ENCODE measurements at places on chromosomes 1 and 21.

DNA sequence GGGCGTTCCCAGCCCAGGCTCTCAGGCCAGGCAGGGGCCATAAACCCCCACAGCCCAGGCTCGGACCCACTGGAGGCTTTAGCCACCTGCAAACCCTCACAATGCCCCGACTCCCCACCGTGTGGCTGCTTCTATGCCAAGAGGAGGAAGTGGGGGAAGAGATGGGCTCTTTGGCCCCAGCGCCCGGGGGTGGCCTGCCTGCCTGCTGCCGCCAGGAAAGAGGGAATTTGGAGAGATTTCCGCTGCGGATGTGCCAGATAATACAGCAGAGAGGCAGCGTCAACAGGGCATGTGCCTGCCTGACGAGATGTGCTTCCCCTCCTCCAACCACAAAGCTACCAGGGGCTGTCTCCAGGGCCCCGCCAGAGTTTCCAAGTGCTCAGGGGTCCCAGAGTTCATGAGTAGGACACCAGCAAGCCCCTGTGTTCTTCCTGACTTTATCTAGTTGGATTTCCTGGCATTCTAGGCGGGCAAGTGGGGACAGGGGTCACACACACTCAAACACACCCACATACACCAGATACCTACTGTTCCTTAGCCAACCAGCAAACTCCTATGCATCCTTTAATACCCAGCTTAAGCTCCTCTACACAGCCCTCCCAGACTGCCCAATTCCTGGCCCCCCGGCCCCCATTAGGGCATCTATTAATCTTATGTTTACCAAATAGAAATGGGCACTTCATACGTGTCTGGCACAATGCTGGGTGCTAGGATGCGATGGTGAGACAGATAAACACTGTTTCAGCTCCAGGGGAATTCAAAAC, 14.1 kb downstream of the EPHA2 start:
- DNase-seq, result no peak

DNA sequence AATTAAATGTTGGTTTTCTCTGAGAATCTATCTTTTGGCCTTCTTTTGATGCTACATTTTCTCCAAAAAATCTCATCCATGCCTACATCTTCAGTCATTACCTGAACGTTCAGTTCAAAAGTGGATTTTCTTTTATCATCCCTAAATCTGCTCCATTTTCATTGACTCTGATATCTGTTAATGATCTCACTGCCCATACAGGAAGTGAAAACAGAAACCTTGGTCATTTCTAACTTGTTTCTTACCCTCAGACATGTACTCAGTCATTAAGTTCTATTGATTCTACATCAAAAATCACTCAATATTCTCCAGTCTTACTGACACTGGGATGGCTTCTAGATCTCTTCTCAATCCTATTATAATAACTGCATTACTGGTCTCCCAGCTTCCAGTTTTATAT, 22.7 kb downstream of the PRKACB start:
- DNase-seq, result no peak

GRCh38 chr21:30437010-30437565, 3.0 kb upstream of the KRTAP15-1 start:
- no peak for DNase-seq

DNA sequence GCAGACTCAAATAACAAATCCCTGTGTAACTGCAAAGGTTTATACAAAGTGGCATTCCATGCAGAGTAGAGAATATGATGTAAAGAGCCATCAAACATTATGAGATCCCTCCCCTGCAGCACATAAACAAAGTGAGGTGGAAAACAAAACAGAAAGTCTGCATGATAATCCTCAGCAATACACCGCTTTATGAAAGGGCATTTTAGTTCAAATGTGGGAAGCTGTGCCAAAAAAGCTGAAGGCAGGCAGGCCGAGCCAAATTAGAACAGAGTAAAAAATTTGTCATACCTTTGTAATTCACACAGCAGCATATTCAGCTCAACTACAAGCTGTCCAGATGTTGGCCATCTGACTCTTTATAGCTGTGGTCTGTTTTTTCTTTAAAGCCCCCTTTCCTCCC, 113.5 kb downstream of the LHX9 start:
- no peak for DNase-seq

- no peak for DNase-seq
Measured at GRCh38 chr1:31310198-31310597, 13.4 kb downstream of the ZCCHC17 start.

GRCh38 chr1:27539901-27540861, 50.2 kb upstream of the WASF2 start:
- no peak for DNase-seq

GRCh38 chr1:40096646-40096976, 441 bp downstream of the PPT1 start:
- no peak for DNase-seq

- no peak for DNase-seq
Measured at GRCh38 chr21:14572204-14572780, 26.2 kb upstream of the SAMSN1 start.

DNA sequence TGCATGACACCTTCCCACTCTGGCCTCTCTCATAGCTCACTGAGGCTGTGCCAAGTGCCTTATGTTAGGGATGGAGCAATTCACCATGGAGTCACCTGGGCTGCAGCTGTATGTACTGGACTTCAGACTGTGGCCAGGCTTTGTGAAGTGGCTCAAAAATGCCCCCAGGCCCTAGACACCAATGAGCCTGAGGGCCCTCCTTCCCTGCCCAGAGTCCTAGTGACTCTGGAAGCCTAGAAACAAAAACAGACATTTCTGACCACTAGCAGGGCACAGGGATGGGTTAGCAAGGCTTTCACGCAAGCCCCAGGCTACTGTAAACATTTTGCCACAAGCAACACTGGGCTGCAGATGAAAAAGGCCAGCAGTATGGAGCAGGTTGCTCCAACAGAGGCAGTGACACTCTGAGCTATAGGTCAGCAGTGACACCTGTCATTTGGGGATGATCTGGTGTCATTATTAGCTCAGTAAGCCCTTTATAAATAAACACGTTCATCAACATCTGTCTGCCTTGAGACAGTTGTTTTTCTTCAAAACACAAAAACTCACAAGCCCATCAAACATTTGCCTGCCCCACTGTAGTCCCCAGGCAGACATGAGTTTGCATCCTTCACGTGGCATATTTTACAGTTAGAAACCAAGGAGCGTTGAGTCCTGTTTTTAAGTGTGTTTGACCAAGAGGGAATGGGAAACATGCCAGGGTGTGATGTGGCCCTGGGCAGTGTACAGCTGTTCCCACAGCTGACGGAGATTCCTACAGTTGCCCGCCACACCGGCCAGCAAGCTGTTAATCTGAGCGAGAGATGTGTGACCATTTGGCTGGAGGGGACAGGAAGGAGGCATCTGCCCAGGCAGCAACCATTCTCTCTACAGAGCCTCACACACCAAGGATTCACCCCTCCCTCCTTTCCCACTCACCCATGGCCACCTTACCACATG, 66.8 kb downstream of the KCNN3 start:
- no peak for DNase-seq

DNA sequence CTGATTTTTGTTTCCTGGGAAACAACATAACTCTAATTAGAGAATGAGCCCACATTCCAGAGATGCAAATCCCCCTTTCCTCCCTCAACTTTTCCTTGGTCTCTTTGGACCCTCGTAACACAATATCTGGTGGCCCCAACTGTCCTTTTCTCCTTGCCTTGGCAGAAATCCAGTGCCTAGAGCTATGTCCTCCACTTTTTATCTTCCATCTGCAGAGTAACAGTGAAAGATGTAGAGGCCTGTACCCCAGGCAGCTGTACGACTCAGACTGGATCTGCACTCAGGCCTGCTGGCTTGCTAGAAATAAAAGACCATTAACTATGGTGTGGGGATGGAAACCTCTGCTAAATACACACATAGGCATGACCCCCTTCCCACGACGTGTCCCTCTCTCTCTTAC, 72.0 kb downstream of the WARS2 start:
- DNase-seq, result no peak

DNA sequence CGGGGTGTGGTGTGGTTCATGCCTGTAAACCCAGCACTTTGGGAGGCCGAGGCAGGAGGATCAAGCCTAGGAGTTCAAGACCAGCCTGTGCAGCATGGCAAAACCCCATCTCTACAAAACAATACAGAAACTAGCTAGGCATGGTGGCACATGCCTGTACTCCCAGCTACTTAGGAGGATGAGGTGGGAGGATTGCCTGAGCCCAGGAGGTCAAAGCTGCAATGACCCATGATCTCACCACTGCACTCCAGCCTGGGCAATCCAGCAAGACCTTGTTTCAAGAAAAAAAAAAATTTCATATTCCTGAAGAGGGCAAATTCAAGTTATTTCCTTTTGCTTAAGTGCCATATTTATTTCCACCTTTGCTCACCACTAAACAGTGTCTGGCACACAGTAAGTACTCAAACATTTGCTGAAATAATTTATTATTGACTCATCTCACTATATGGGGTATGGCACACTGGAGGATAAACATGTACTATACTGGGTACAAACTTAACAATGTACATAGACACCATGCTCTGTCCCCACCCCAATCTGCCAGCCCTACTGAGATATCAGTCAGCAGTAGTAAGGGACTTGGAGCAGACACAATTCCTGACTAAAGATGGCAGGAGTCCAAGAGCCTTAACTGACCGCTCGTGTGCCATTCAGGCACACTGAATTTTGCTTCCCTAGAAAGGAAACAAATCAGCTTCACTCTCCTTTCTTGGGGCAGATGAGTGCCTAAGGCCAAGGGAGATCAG, 15.5 kb downstream of the MEAF6 start:
- DNase-seq, result no peak

DNA sequence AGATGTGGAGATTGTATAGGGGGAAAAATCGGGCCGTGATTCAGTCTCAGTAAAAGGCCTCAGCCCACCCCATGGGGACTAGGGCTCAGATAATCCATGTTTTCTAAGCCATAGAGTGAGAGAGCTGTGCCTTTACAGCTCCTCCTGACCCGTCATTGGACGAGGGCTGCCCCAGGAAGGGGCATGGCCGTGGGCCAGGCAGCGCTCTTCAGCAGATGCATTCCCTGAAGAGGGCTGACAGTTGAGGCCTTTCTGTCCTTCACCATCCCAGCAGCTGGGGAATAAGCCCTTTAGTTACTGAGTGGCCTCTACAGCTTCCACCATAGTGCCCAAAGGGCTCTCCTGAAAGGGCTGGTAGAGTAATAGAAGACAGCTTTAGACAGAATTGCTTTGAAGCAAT, 57.2 kb downstream of the ST3GAL3 start:
- no peak for DNase-seq

DNA sequence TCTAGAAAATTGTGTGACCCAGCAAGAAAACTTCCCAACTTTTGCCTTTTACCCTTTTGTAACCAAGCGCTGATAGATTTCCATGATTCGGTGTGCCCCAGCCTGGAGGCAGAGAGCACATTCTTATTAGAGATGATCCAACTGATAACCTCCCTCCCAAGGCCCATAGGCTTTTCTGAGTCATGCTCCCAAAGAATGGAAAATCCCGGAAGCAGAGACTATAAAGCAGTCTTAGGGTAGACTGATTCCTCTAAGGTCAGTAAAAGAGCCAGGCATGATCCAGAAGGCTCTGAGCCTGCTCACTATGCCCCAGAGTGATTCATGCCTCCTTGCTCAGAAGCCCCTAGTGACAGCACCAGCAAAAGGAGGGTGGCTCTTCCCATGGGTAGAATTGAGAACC, 4.3 kb downstream of the CAMK1G start:
- no peak for DNase-seq

- DNase-seq, result no peak
Measured at GRCh38 chr1:209059376-209059775, 524.1 kb upstream of the CAMK1G start.

Measured in CD8-positive, alpha-beta memory T cell (primary cell).